Smooth muscle cell of the brain vasculature (primary cell): ENCODE measurements at places on chromosomes 5 and 9.

DNA sequence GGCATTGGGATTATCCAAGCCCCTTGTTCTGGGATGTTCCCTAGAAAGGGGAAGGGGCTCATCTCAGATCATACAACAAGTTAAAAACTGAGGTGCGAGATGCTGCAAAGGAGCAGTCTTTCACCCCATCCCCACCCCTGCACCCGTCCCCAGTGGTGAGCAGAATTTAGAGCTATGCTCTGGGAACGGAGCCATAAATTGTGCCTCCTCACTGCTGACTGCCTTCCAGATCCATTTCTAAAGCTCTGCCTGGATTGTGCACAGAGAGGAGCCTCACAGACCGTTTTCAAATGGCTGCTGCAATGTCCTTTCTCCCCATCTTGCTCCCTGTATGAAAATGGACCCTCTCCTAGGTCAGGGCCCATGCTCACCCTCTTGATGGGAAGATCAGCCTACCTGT, 8.3 kb downstream of the SLC25A48 start:
- no peak for DNase-seq

- DNase-seq: no peak
Measured at GRCh38 chr9:87642330-87643106, 83.4 kb upstream of the CTSL start.

DNA sequence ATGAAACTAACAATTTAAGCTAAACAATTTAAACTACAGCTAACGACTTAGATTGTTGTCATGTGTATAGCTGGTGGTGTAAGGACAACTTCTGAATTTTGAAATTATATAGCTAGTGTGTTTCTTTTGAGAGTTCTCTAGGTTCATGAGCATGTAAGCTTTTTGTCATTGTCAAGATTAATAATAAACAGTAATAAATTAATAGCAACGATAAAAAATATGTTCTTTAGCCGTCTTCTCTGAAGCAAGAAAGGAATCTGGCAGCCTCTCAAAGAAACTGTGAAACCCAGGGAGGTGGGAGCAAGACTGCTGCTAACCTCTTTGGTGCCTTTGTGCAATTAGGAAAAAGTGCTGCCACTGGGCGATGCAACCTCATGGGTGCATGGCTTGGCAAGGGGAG, 59.4 kb downstream of the SREK1 start:
- DNase-seq: no peak

DNA sequence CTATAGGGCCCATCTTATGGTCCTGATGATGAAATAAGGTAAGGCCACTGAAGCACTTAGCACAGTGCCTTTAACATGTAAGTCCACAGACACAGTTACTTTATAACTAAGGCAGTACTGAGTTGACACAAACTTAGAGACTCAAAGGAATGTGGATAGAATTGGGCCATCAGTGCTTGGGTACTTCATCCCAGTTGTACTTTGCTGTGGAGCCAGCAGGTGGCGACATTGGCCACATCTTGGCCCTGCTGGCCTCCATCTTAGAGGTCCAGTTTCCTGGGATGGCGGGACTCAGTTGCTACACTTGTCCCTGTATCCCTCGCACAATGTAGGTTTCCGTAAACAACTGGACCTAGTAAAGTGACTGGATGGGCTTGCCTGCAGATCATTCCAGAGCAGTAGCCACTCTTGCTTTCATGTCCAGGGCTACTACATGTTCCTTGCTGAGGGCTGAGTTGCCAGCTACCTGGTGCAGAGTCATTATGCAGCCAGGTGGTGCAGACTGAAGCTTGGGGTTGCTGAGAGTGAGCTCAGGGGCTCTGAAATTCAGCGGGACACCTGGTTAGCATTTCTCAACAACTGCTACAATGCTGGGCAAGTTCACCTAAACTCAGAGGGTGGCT, 10.6 kb downstream of the MTAP start:
- DNase-seq: no peak

- DNase-seq: no peak
Measured at GRCh38 chr5:74384851-74385250, 255.7 kb downstream of the ENC1 start.

DNA sequence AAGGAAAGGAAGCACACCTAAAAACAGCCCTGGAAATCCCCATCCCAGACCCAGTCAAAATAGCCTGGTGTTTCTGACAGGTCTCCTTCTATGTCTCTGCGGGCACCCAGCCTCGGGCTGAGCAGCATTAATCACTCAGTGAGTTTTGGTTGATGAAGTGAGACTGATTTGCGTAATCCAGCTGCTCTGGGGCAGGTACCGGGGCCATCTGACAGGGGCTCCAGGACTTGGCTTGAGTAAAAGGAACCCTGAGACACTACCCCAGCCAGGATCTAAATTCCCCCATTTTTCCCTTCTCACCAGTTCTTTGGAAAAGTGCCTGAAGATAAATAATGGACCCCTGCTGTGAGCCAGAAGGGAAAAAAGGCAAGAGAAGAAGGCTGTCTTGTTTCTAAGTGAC, 596 bp downstream of the SLC28A3 start:
- no peak for DNase-seq

GRCh38 chr5:15741591-15741990, 241.6 kb downstream of the FBXL7 start:
- no peak for DNase-seq

- no peak for DNase-seq
Measured at GRCh38 chr5:2496891-2497290, 254.6 kb downstream of the IRX2 start.

- DNase-seq: no peak
Measured at GRCh38 chr9:87882627-87883026, at the start of gene SPATA31E1. TSS of gene SPATA31E1 (plus strand) at chr9:87882877. CDS start at chr9:87882892, 15 bp downstream.

DNA sequence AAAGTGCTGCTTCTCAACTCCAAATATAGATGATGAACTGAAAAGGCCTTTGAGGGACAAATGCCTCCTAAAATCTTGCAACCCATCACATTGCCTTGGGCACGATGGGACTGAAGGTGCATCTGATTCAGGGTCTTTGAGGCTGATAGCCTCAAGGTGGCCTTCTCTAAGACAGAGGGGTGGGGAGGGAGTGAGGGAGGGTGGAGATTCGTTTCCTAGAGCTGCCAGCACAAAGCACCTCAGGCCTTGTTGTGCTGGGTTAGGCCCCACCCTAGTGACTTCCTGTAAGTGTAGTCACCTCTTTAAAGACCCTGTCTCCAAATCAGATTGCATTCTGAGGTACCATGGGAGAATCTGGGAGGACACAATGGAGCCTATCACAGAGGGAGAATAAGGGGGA, 57.1 kb downstream of the BARX1 start:
- DNase-seq: no peak

DNA sequence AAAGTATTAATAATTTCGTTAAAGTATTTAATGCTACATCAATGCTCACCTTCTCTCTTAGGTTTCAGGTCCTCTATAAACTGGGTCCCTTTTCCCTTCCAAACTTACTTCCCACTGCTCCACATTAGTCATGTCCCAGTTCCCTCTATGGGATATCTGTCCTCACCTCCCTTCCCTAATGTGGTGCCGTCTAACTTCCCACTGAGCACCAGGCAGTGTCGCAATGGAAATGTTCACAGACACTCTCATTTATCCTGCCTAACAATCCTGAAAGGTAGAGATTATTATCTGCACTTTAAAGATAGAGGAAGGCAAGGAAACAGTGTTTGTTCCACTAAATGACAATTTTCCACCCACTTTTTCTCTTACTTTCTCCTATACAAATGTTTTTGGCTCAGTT, 329.7 kb downstream of the CWC27 start:
- DNase-seq: no peak

GRCh38 chr9:93960971-93961841, 6.1 kb upstream of the BARX1 start:
- no peak for DNase-seq

DNA sequence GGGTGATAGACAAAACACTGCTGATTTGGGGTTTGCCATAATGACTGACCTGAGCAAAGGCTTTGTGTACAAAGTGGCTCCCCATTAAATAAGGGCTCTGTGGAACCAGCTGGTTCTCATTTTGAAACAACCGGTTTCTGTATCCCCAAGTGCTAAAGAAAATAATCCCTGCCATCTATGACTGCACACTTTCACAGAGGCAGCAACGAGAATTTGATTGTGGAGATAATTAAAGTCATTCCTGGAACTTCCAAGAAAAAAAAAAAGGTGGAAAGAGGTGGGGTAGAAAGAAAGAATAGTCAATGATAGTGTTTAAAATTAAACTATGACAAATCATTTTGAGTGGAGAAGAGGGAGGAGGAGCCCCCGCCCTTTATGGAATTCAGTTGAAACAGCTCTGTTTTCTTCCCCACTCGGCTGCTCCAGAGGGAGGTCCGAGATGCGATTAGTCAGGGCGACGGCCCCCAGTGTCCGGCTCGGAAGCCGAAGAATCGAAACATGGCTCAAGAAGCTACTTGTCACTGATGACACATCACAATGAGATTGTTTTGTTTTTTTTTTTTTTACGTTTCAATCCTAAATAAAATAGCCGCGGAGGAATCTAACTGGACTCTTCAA, 38.4 kb downstream of the EBF1 start:
- DNase-seq: peak; percentile 67

- peak; percentile 61 for DNase-seq
Measured at GRCh38 chr9:114653556-114654159, 3.9 kb downstream of the TEX53 start.

GRCh38 chr9:113609562-113610318, 146.2 kb downstream of the RGS3 start:
- no peak for DNase-seq

GRCh38 chr5:172748341-172748843, 22.6 kb downstream of the DUSP1 start:
- DNase-seq: no peak

- no peak for DNase-seq
Measured at GRCh38 chr5:14787801-14788579, 83.6 kb downstream of the ANKH start.

GRCh38 chr9:36288070-36288469, 29.8 kb upstream of the GNE start:
- no peak for DNase-seq

- no peak for DNase-seq
Measured at GRCh38 chr5:7852542-7852941, 1.6 kb upstream of the CFAP90 start.

- DNase-seq: no peak
Measured at GRCh38 chr9:114409103-114409780, 21.5 kb upstream of the AKNA start.

DNA sequence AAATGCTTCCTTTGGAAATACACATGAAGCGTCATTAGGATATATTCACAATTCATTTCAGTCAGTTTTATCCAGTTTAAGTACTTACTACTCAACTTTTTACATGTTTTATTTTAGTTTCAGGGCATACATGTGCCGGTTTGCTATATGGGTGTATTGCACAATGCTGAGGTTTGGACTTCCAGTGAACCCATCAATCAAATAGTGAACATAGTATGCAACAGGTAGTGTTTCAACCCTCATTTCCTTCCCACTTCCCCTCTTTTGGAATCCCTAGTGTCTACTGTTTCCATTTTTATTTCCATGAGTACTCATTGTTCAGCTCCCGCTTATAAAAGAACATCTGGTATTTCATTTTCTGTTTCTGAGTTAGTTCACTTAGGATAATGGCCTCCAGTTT, 74.7 kb downstream of the TMEM161B start:
- no peak for DNase-seq

- no peak for DNase-seq
Measured at GRCh38 chr5:91954136-91954535, 571.0 kb upstream of the ARRDC3 start.

- no peak for DNase-seq
Measured at GRCh38 chr5:82749461-82749820, 327.8 kb downstream of the TMEM167A start.

- DNase-seq: no peak
Measured at GRCh38 chr5:122921826-122922225, 76.4 kb downstream of the SNX24 start.
